ENCODE measurements at places on chromosomes 13 and 19. TPM values are rescaled to one million over a fixed set of nuclear protein-coding genes. Genes with fewer than 3 reads are reported as not detected.

Gene VAV1
- not detected for total RNA-seq

DNA sequence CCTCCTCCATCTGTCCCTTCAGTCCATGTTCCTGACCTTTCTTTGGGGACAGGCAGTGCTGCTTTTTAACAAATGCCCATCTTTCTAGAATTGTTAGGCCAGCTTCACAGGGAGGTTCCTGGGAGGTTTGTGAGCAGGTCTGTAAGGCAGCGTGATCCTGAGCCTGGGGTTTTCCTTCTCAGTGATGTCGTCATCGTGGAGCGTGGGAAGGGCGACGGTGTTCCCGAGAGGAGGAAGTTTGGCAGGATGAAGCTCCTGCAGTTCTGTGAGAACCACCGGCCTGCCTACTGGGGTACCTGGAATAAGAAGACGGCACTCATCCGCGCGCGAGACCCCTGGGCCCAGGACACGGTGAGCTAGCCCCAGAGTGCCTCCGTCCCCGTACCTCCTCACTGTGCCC, 26.8 kb downstream of the CHAF1A start:
- no peak for DNase-seq

- DNase-seq, result no peak
Observed at GRCh38 chr13:91346062-91346461, 1.4 kb upstream of the MIR17HG start.

- peak; percentile 57 for DNase-seq
Observed at GRCh38 chr19:15154002-15154612, 46.7 kb downstream of the NOTCH3 start.

GRCh38 chr19:2607712-2608601, 94.5 kb downstream of the GNG7 start:
- DNase-seq, result no peak

- peak; percentile 84 for DNase-seq
Observed at GRCh38 chr13:49690133-49690994, 922 bp downstream of the EBPL start.

- DNase-seq, result no peak
Observed at GRCh38 chr13:65054277-65054676, 2175.9 kb downstream of the PCDH9 start.

- DNase-seq, result peak; percentile 62
Observed at GRCh38 chr13:110422913-110423688, 116.0 kb downstream of the COL4A2 start.

GRCh38 chr19:16073988-16074387, 2.3 kb upstream of the TPM4 start:
- DNase-seq, result no peak

Gene NCR1
- not detected for total RNA-seq

DNA sequence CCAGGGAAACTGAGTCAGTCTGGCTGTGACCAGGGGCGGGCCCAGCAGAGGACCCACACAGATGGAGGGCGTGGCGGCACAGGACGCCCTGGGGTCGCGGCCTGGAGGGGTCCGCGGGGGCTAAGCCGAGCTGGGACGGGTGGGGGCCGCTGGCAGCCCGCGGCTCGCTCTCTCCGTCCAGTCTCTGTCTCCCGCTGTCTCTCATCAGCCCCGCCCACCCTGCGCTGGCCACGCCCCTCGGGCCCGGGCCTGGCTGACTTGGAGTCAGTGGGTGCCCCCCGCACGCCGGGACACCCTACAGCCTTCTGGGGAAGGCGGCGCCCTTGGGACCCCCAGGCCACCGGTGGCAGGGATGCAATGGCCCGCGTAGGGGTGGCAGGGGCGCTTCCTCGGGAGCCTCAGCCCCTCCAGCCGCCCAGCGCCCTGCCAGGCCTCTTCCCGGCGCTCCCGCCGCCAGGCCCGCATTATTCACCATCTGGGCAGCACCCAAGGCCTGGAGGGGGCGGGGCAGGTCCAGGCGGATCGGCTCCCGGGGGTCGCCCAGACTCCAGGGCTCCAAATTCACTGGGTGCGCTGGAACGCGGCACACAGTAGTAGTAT, at the start of gene TBXA2R:
Gene TBXA2R, minus strand, starts transcription at position 186 of the 600 bp plus-strand sequence. CDS start 6,241 bp downstream, outside the sequence.
- peak; percentile 56 for DNase-seq

DNA sequence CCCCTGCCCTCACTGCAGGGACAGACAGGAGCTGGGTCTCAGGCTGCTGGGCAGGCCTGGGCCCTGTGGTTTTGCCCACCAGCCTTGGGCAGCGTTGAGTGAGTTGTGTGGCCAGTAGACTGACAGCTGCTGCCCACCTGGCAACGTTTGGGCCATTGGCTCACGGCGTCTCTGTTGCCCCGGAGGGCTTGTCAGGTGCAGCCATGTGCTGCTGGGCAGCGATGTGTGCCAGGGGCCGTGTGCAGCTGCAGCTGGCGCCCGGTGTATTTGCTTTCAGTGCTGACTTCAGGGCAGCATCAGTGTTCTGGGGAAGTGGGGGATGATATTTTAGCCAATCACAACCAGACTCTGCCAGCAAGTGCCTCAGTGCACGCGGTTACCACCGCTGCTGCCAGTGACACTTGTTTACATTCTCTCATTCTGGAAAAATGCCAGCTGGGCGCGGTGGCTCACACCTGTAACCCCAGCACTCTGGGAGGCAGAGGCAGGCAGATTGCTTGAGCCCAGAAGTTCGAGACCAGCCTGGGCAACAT, 10.6 kb downstream of the FZR1 start:
- no peak for DNase-seq

Gene MAP2K7
- total RNA-seq, result 12.2 TPM

GRCh38 chr19:51375504-51376221, 3.2 kb upstream of the NKG7 start:
- no peak for DNase-seq
